ENCODE measurements at places on chromosomes 4 and X.

DNA sequence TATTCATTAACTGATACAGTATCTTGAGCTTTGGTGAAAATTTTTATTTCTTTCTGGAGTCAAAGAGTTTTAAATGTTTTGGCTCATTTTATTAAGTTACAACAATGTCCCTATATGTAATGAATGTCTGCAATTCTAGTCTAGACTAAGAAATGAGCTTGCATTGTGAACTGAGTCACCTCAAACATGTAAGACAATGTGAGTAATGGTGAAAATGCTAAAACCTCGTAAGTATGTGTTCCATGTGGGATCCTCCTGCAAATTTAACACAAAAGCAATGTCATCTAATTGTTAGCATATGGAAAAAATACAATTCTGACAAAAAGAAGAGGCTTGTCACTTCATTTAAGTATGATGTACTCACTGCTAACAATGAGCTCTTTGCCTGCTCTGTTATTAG is 480.5 kb upstream of the FSTL5 start:
- DNase-seq = no peak

GRCh38 chrX:111164728-111165127 is 68.7 kb downstream of the PAK3 start:
- no peak for DNase-seq

GRCh38 chr4:158590306-158590705 is 68.6 kb downstream of the RXFP1 start:
- no peak for DNase-seq

GRCh38 chr4:23811161-23811560 is 78.7 kb downstream of the PPARGC1A start:
- no peak for DNase-seq

GRCh38 chr4:4694296-4694772 is 152.5 kb upstream of the STX18 start:
- DNase-seq = no peak

GRCh38 chrX:143027275-143027674 is 1.5 kb downstream of the SPANXN4 start:
- no peak for DNase-seq

DNA sequence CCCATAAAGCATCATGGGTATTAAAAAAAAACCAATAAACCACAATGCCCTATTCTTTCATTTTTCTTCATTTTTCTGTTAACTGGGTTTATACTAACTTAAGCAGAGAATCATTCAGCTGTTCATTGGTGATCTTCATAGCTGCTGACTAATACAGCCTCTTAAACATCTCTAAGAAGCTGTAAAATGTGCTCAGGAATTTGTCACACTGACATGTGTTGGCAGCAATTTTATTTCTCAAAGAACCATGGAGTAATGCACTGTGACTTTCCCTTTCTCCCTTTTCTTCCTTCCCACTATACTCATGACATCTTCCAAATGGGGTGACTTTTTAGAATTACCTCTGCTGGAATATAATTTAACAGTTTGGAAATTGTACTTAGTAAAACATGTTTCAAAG is 315.4 kb downstream of the ANTXR2 start:
- no peak for DNase-seq

DNA sequence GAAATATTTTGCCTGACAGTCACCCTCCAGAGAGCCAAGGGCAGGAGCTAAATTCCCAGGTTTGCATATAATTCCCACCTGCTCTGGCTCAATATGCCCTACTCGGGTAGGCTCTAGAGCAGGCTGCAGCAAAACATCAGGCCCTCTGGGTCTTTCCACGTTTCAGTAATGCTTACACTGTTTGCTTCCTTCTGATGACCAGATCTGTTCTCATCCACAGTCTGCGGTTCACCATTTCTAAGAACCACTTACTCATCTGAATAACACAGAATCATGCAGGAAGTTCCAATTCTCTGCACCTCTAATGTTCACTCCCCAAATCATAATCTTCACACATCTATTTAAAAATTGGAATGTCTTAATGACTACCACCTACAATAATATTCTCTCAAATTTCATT is 141.4 kb downstream of the PPP3CA start:
- DNase-seq = no peak

DNA sequence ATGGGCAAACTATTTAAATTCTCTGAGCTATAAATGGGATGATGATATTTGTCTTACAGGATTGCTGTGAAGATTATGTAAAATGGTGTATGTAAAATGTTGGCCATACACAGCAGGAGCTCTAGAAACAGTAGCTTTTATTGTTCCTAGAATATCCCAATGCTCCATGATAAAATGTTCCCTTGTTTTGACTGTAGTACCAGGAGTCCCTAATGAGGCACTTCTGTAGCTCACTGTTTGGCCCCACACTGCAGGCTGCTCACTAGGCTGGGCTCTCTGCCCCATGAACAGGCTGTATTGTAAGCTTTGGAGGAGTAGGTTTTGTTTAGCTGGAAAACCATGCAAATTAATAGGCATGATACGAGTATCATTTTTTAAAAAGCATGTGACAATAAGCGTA is 3.3 kb upstream of the FGA start:
- DNase-seq = no peak

Measured in stimulated activated CD4-positive, alpha-beta T cell treated with anti-CD3 and anti-CD28 coated beads, Interleukin-1b, Interleukin-23, amount 100 ng/mL, for 24 hours (primary cell).